Activated T-helper 1 cell treated with anti-CD3 and anti-CD28 coated beads, Interleukin-12 subunit alpha, Interleukin-12 subunit beta, Interleukin-2, Interleukin-4 antibody, amounts not matched to agents 30 ng/mL and 10 ng/mL and 1 ng/mL, durations not matched to agents 14 hours and 24 hours and 36 hours (primary cell): ENCODE measurements at places on chromosomes 7 and 10. TPM values are rescaled to one million over a fixed set of nuclear protein-coding genes. Genes with fewer than 3 reads are reported as not detected.

DNA sequence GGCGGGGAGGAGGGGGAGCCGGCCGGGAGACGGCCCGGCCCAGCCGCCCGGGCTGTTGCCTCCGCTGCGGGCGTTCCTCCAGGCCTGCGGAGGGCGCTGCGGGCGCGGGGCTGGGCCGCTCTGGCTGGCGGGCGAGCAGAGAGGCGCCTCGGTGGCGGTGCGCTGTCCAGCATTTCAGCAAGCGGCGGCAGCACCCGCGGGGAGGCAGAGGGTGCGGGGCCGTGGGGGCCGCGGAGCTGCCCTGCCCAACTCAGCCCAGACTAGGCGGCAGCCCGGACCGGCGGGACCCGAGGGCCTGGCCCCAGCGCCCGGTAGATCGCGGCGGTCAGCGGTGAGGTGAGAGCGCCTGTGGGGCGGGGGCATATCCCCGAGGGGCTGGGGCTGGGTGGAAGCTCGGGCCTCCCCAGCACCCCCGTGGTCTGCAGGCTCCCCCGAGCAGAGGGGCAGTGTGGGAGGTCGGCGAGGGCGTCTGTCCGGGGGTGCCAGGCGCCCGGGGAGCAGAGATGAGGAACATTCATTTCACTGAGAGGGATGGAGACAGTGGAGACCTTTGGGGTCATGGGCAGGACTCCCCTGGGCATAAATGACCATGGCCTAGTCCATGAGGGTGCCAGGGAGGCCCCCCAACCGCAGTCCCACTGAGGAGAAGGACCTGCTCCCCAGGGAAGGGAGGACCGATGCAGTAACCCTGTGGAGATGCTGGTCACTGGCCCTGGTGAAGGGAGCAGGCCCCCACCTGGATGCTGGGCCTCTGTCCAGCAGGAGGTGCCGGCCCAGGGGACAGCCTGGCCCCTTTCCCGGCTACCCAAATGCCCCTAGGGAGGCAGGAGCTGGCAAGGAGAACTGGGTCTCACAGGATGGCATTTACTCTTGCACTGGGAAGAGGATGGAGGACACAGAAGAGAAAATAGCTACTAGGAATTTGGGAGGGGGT is at the start of gene SRRM3:
SRRM3 (plus strand) TSS at position 165 of the 934 bp plus-strand sequence. CDS start 33,171 bp downstream, outside the sequence.
- H3K27me3 ChIP-seq = peaks cover 10% of the 10 kb centered on the region
- H3K36me3 ChIP-seq = no peaks in the 10 kb centered on the region
- no peaks in the 10 kb centered on the region for H3K4me1 ChIP-seq

DNA sequence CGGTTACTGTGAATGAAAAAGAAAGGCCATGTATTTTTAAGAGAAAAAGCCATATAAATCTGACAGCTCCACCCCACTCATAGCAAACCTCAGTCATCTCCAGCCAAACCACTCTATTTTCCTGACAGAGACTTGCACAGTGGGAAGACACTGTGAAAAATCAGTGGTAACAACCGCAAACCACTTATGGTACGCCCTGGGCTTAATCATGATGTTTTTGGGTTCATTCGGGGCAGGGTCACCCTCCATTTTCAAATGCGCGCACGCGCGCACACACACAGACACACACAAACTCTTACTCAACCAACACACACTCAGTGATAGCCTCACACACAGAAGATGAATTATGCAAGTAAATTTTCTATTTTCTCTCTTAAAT is 82.1 kb upstream of the HPS1 start:
- H3K4me3 ChIP-seq = no peak overlapping the region
- DNase-seq = no peak
- no peaks in the 10 kb centered on the region for H3K36me3 ChIP-seq
- no peaks in the 10 kb centered on the region for H3K27me3 ChIP-seq

The LRRC4 gene
- 1.3 and 2.1 TPM in 2 replicates for total RNA-seq

DNA sequence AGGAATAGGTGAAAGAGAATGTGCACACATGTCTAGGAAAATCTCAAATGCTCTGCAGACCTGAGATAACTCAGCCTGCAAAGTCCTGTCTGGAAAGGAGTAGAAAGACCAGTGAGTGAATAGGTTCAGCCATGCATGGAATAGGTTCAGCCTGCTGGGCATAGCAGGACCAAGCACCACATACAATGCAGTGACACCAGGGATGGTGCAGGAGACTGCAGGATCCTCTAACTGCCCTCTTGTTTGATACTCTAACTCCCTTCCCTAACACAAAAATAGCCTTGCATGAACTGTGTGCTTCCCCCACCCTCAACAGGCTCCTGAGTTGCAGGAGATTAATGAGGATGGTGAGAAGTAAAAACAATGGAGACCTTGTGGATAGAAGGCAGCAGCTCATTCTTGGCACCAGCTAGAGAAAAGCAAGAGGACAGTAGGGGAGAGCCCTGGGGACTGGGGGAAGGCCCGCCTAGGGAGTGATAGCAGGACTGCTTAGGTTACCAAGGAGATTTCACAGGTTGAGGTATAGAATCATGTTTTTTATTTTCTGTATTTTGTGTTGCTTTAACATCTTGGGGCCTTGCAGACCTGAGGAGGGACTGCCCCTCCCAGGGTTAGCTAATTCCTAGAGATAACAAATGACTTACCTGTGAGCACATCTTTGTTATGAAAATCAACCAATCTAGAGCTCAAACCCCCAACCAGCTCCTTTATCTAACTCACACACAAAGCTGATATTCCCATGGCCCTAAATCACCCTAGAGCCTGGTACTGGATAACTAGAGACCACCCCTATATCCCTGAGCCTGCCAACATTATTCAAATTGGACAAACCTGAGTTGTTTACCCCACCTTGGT is 187.8 kb downstream of the PLPP4 start:
- H3K36me3 ChIP-seq = no peaks in the 10 kb centered on the region
- DNase-seq = no peak
- H3K27me3 ChIP-seq = no peaks in the 10 kb centered on the region

DNA sequence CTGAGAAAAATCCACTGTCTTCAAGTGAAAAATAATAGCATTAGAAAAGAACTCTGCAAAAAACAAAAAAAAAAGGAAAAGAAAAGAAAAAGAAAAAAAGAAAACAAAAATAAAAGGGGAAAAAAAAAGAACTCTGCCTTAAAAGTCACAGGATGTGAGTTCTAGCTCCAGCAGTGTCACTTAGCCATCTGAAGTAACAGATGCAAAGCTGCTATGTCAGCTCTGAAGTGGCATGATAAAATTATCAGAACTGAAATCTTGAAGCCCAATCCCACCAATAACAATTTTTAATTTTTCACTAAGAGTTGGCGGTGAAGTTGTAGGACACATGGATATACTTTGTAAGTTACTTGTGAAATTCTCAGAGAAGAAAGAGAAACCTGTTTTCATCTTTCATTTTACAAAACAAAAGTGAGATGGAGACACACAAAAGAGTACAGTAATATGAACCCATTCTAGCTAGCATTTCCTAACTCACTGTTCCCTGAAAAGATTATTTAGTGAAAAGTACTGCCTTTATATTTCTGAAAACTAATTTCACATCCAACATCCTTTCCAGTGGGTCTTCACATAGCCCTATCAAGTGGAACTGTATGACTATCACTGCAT is 103.5 kb downstream of the ELAPOR2 start:
- no peak overlapping the region for H3K27ac ChIP-seq
- DNase-seq = no peak
- no peak overlapping the region for H3K4me3 ChIP-seq
- H3K36me3 ChIP-seq = no peaks in the 10 kb centered on the region
- no peaks in the 10 kb centered on the region for H3K27me3 ChIP-seq

The LRRC18 gene
- total RNA-seq = not detected in 2 replicates
